ENCODE measurements at places on chromosomes 5 and 9.

DNA sequence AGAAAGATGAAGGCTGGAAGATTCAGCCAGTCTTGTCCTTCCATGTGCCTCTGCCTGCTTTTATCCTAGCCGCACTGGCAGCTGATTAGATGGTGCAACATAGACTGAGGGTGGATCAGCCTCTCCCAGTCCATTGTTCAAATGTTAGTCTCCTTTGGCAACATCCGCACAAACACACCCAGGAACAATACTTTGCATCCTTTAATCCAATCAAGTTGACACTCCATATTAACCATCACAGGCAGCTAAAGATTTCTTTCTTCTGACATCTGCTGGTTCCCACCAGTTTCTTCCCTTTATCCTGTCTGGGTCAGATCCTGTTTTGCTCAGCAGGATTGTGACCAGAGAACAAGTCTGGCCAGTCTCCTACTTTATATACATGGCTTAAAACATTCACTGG lies 276.5 kb upstream of the TYRP1 start:
- DNase-seq, result no peak

GRCh38 chr5:10133830-10134229 lies 115.9 kb downstream of the ATPSCKMT start:
- DNase-seq, result no peak

GRCh38 chr5:77630114-77630680 lies 8.3 kb downstream of the OTP start:
- DNase-seq, result peak; percentile 40

- DNase-seq, result no peak
Measured at GRCh38 chr9:121598965-121599871, 52.2 kb upstream of the DAB2IP start.

DNA sequence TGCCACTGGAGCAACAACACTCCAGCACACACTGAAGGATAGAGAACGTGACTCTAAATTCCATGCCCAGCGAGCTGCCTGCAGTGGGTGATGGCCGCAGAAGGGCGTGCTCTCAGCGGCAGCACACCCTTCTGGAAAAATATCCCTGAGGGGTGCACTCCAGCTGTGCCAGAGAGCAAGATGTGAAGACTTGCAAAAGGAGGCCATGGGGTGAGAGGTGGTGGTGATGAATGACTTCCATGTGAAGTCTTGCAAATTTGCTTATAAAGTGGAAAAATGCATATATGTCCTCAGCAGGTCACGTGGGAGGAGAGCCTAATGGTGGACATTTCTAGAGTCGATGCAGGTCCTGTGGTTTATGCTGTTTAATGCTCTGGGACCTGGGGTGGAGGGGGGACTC lies 39.8 kb upstream of the COL5A1 start:
- no peak for DNase-seq

- no peak for DNase-seq
Measured at GRCh38 chr9:35852267-35852815, 17.9 kb downstream of the OR13J1 start.

DNA sequence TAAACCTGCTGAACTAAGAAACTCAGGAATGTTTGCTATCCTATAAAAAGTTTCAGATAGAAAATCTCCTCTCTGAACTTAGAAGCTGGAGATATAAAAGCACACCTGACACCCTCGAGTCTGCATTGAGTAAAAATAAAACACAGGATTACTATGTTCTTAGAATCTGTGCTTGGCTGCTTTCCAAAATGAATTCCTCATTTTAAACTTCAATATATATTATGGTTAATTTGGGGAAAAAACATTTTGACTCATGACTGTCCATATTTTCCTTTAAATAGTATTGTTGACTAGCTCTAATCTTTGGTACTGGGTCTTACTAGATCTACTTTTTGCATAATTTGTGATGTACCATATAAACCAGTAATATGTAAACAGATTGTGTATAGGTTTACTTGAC lies 36.7 kb downstream of the FBXW2 start:
- no peak for DNase-seq

DNA sequence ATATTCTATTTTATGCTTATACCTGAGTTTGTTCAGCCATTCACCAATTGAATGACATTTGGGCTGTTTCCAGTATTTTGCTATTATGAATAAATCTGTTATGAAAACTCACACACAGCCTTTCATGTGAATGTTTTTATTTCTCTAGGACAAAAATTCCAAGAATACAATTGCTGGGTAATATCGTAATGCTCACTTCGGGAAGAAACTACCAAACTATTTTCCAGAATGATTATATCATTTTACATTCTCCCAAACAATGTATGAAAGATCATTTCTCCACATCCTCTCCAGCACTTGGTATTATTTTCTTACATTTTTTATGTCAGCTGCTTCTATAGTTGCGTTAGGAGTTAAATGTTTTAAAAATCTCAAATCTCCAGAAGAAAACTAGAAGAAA lies 58.3 kb upstream of the LHFPL2 start:
- DNase-seq, result no peak

DNA sequence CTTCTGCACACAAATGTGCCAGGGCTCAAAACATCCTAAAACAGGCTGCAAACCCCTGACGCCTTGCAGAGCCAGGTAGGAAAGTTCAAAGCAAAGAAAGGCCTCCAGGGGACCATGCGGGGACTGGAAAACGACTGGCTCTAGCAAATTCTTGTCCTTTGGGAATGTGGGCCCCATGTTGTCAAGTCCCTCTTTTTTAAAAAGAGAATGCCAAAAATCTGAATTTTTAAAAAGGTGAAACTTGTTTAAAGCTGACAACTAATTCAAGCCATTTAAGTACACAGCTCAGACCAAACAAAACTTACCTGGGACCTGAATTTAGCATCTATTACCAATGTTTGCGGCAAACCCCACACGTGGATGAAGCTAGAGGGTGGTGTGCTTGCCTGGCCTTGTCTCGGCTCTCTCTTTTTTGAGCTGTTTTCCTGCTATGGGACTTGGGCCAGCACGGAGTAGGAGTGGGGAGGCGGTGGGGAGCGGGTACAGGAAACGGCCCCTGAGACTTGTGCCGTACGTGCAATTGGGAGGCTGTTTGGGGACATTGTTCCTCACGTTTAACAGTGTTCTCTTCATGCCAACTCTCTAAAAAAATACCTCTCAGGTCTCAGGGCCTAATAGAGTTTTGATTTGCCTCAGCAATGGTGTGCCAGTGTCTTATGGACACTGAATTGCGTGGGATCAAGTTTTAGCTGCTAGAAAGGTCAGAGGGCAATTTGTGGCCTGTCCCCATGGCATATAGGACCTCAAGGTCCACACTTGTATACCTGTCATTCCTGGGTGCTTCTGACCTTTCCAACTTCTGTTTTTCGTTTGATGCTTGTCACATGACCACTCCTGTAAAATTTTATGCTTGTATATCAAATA lies 15.1 kb upstream of the PHF19 start:
- DNase-seq, result peak; percentile 46

- DNase-seq, result no peak
Measured at GRCh38 chr5:58983526-58984452, 400.9 kb downstream of the RAB3C start.

DNA sequence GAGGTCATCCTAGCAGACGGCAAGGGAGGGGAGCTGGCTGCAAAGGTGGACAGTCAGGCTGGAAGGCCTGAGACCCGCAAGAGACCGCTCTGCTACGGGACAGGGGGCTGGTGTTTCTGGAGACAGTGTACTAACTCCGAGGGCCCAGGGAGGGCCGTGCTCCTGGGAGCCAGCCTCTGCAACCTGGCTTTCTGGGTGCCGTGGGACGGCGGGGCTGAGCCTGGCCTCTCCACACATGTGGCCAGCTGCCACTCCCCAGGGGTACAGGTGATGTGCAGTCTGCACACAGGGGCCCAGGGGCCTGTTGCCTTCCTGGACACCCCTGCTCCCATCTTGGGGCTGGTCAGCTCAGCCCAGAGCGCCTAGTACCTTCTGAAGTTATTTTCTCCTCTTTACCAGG lies 92.2 kb downstream of the MRPL36 start:
- DNase-seq, result no peak

All from CD4-positive, alpha-beta T cell treated with Interleukin-17A for 1 hour (primary cell).